Stimulated activated CD8-positive, alpha-beta memory T cell treated with anti-CD3 and anti-CD28 coated beads, Interleukin-7, amount 100 ng/mL, for 48 hours (primary cell): ENCODE measurements at places on chromosomes 13 and 19.

- DNase-seq, result no peak
These were observed 151.3 kb upstream of the UQCRFS1 start for GRCh38 chr19:29364224-29364726.

GRCh38 chr19:18317961-18318800 lies 4.7 kb downstream of the LSM4 start:
- DNase-seq, result no peak

DNA sequence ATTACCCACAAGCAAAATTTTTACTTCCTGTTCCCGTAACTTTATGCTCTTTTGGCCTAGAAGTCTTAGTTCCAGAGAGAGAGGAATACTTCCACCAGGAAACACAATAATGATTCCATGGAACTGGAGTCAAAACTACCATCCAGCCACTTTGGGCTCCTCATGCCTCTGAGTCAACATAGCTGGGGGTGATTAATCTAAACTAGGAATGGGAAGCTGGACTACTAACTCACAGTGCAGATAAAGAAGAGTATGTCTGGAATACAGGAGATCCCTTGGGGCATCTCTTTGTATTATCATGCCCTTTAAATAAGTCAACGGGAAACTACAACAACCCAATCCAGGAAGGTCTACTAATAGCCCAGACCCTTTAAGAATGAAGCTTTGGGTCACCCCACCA lies 8.9 kb upstream of the ELF1 start:
- no peak for DNase-seq

DNA sequence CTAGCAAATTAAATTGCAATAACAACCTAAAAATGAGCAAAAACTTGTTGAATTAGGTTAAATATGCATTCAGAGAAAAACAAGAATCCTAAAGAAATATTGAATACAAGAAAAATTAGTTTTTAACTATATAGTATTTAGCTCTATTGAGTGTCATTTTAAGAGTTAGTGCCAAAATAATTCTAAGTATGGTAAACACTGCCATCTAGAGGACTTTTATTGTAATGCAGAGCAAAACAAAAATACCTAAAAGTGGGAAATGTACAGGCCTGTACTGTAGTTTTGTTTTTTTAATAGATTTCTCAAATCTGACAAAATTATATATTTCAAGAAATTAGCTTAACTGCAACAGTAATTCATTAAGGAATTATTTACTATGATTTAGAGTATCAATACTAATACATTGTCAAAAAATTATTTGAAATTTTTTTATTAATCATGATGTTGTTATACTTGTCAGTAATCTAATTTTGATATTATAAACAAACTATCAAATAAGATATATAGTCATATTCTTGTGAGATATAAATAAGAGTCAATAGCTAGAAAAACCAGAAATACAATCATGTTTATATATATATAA lies 8.2 kb upstream of the PCDH9 start:
- DNase-seq, result no peak

GRCh38 chr13:19742643-19743042 lies 40.1 kb downstream of the PSPC1 start:
- no peak for DNase-seq

GRCh38 chr19:3968556-3969434 lies 2.1 kb downstream of the DAPK3 start:
- DNase-seq, result no peak

GRCh38 chr19:48342841-48343540 lies 17.6 kb downstream of the EMP3 start:
- DNase-seq, result no peak

GRCh38 chr19:35555301-35556005 lies 8.0 kb downstream of the ATP4A start:
- DNase-seq, result no peak

DNA sequence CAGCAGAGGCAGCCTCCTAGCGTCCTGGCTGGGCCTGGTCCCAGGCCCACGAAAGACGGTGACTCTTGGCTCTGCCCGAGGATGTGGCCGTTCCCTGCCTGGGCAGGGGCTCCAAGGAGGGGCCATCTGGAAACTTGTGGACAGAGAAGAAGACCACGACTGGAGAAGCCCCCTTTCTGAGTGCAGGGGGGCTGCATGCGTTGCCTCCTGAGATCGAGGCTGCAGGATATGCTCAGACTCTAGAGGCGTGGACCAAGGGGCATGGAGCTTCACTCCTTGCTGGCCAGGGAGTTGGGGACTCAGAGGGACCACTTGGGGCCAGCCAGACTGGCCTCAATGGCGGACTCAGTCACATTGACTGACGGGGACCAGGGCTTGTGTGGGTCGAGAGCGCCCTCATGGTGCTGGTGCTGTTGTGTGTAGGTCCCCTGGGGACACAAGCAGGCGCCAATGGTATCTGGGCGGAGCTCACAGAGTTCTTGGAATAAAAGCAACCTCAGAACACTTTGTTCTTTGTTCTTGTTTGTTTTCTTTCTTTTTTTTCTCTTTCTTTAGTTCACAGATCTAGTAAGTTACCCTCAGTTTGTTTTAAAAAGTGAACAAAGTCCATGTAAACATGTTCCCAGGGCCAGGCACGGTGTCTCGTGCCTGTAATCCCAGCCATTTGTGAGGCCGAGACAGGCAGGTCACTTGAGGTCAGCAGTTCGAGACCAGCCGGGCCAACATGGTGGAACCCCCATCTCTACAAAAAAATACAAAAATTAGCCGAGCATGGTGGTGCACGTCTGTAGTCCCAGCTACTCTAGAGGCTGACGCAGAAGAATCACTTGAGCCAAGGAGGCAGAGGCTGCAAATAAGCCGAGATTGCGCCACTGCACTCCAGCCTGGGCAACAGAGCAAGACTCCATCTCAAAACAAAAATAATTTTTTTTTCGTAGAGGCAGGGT lies 10.2 kb downstream of the ANGPTL4 start:
- DNase-seq, result no peak

DNA sequence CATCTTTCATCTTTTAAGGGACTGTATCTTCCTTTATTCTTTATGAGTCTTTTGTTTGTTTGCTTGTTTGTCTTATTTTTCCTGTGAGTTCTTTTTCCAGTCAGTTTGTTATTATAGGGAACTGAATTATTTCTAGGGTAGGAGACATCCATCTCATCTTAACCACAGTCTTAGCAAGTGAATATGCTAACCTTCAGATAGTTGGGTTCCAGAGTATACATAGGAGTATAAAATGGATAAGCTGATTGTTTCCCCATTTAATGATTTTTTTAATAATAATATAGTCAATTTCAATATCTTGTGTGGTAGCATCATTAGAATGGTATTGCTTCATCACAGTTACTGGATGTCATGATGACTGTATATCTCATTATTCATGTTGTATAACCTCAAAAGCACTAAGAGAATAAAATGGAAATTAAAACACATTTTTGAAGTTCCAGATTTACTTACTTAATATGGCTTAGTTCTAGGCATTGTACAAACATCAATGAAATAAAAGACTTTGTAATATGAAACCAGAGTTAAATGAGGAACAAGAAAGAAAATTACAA lies 33.0 kb downstream of the GPC6 start:
- DNase-seq, result no peak

GRCh38 chr19:41872775-41873647 lies 4.1 kb upstream of the CD79A start:
- no peak for DNase-seq

GRCh38 chr19:33683881-33684537 lies 62.3 kb downstream of the CHST8 start:
- no peak for DNase-seq

- DNase-seq, result no peak
These were observed 132.1 kb upstream of the MCF2L start for GRCh38 chr13:112836940-112837339.

DNA sequence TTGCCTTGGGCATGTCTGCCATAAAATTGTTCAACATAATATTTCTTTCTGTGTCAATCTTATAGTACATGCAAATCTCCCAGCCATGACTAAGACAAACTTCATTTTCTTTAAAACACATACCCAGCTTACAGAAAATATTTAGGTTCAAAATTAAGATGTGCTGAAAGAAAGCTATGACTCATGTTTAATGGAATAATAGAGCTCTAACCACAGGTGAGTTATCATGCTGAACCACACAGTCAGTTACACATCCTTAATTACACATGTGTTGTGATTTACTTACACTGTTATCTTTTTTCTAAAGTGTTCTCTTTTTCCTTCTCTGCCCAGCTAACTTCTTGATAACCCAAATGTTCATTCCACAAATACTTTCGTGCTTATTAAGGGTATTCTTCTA lies 1831.2 kb downstream of the OLFM4 start:
- DNase-seq, result no peak
